ENCODE measurements at places on chromosomes 1 and 21.

- no peak for DNase-seq
Observed at GRCh38 chr1:116067566-116067890, 43.7 kb upstream of the MAB21L3 start.

DNA sequence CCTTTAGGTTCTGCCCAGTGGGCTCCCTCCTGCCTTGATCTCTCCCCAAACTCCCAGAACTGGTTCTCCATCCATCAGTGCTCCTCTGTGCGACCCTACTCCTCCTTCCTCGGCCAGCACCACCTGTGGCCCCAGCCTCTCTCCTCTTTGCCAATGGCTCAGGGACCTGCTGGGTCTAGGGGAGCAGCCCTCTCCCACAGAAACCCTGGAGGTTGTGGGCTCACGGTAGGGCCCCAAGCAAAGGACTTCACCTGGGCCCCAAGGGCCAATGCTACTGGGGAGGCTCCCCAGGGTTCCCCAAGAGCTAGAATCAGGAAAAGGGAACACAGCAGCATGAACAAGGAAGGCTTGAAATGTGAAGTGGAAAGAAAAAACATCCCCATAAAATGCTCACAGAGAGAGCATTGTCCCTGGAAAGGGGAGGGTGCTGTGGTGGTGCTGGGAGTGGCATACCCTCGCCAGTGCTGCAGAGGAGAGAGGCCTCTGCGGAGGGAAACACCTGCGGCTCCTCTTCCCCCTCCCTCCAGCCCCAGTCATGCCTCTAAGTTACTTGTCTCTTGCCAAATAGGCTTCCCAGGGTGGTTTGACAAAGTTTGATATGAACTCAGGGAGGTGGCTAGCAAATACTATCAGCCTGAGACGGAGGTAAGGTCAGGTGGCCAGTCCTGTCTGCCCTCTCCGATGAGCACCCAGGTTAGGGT lies 2.5 kb downstream of the TMEM63A start:
- DNase-seq = no peak

DNA sequence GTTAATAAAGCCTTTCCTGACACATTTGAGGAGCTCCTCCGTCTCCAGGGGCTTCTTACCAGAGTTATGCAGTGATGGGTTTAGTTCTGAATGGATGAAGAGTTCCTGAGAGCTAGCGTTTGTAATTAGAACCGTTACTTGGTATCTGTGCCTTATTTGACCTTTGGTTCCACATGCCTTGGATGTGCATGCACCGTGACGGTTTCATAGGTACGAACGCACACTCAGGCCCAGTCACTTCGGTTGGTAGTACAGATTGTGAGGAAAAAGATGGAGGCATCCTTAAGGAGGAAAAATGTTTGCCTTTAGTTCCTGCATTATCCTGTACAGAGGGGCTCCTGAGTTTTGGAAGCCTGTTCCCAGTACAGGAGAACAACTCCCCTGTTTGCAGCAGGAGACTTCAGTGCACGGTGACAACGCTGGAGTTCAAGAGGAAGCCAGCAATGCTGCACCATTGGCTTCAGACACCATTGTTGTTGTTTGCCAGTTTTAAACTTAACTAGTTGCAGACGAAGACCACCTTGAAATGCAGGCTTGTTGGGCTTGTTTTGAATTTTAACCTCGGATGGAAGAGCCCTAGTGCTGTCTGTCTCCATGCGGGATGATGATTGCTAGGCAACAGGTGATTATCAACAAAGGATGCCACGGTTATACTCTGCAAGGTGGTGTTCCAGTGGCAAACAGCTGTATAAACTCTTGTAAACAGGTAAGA lies 8.2 kb downstream of the RBM15 start:
- DNase-seq = no peak

GRCh38 chr21:46215436-46216131 lies 13.0 kb downstream of the LSS start:
- DNase-seq = no peak

GRCh38 chr1:59071289-59071688 lies 225.6 kb upstream of the FGGY start:
- no peak for DNase-seq

- DNase-seq = no peak
Observed at GRCh38 chr1:184514447-184514846, 127.6 kb downstream of the C1orf21 start.

Data from GM12891 (cell line).